ENCODE measurements at places on chromosomes 2 and 18.
A peak's percentile ranks its signal among the peaks of the same experiment; 100 is the strongest.

DNA sequence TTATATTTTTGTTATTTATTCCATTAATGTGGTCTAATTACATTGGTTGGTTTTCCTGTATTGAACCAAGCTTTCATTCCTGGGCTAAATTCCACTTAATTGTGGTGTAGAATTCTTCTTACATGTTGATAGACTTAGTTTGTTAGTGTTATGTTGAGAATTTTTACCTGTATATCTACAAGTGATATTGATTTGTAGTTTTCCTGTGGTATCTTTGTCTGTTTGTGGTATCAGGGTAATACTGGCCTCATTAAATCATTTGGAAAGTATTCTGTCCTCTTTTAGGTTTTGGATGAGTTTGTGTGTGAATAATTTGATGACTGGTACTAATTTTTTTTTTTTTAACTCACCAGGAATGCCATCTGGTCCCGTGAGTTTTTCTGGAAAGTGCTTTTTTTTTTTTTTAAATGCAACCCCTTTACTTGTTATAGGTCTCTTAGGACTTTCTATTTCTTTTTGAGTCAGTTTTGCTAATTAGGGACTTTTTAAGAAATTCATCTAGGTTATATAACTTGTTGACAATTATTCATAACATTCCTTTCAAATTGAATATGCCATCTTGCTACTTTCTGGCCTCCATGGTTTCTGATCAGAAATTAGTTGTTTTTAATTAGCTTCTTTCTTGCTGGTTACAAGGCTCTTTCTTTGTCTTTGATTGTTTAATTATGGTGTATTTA lies 232.8 kb downstream of the CCDC85A start:
- DNase-seq = no peak

- no peak for DNase-seq
Observed at GRCh38 chr2:29650631-29651097, 270.7 kb downstream of the ALK start.

- DNase-seq = no peak
Observed at GRCh38 chr2:163682695-163683094, 53.1 kb downstream of the FIGN start.

DNA sequence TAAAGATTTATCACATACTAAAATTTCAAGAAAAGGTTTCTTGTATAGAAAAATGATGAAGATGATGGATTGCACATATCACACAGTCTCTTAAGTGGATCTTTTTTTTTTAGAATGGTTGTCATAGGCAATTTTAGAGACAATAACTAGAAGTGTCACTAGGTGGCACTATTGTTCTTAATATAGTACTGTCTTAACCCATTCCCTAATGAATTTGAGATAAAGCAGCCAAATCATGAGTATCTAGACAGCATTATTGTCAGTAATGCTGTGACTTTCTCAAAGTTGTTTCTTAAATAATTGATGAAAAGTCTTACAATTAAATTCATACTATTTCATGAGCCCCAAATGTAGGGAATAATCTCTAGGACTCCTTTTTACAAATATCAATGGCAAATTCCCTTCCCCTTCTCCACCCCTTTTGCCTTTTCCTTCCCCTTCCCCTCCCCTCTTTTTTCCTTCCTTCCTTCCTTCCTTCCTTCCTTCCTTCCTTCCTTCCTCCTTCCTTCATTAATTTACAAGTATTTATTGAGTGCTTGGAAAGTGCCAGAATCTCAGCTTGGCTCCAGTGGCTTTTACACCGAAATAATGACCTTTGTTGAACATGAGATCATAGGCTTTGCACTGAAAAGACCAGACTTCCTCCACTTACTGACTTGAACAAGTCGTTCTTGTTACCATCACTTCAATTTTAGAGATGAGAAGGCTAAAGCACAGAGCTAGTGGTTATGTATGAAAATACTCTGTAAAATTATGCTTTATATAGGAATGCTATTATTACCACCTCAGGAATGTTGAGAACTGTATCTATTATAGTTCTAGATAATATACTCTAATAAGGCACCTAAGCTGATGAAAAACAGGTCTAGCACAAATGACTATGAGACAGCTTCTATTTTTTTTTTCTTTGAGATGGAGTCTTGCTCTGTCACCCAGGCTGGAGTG lies 19.8 kb downstream of the MYL12B start:
- DNase-seq = peak; percentile 47

GRCh38 chr18:55166260-55166598 lies 207.0 kb upstream of the CCDC68 start:
- no peak for DNase-seq

DNA sequence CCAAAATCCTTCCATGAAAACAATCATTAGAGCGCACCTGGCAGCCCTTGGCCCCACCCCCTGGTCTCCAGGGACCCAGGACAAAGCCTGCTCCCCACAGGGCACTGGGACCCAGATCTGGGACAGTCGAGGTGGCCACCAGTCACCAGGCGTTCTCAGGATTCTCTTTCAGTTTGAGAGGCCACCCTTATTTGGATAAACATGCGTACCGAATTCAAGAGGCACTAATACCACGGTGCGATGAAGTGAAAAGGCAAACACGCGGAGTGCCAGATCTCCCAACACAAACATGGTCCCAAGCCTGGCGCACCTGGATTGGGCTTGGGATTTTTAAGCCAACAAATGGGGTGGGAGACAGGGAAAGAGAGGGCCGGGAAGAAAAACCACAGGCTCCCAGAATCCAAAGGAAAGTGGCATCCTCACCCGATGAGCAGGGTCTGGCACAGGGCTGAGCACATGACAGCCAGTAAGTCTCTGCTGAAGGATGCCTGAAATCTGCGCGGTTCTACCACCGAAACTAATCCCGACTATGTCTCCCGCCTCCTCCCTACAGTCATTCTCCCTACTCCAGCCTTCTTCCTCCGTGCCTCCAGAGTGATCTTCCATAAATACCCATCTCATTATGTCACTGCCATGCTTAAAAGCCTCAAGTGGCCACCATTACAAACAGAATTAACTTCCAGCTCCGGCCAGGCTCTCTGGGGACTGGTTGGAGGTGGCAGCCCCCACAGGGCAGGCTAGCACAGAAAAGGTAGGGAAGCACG lies 60.9 kb upstream of the KLHL29 start:
- DNase-seq = no peak

DNA sequence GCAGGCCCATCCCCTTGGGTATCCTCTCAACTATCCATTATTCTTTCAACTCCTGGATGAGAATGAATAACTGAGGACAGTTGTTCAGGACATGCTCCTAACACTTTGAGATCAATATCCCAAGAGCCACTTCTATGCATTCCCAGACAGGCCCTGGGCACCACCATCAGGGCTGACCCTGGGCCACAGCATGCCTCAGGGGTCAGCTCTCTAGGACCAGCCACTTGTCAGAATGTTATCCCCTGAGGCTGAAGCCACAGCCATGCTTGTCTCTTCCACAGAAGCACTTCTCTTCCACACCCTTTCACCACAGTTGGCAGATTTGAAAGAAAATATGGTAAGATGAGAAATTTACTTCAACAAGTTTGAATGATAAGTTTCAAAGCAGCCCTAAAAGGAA lies 28.7 kb downstream of the SLC14A1 start:
- DNase-seq = no peak

DNA sequence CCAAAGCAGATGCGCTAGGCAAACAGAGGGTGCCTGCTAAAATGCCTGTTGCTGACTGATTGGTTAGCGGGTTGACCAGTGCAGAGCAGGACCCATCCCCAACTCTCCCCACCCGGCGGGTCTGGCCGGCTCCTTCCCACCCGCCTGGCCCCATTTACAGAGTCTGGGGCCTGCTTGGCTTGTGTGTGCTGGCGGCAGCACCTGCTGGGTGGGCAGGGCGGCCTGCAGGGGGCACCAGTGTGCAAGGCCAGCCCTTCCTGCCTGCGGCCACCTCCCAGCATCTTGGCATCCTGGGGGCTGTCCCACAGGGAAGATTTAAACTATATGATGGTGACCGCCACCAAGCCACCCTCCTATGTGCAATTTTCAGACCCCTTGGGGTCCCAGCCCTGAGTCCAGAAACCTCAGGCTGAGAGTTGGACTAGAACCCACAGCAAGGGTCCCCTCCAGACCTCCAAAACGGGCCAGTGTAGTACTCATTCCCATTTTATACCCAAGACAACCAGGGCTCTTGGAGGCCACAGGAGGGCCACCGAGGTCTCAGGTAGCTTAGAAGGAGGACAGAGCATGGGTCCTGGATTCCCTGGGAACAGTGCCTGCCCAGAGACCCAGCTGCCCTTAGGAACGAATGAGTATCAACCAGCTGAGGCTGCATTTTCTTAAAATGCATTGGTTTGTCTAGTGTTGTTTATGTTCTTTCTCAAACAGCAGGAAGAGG lies 173.6 kb downstream of the SMAD7 start:
- DNase-seq = no peak

DNA sequence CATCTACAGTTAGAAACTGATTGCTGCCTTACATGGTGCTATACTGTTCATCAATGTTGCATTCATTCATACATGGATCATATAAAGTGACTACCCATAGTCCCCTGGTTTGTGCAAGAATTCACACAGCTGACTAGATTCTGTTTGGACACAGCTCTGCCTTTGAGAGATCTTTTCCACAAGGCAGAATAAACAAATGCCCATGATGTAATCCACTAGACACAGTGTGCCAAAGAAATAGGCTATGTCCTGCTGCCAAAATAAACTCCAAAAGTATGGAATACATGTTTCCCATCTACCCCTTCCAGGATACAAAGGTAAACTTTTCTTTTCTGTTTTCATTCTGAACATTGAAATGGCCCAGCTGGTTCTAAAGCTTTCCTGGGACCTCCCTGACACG lies 269.4 kb upstream of the CHAC2 start:
- peak; percentile 69 for DNase-seq

DNA sequence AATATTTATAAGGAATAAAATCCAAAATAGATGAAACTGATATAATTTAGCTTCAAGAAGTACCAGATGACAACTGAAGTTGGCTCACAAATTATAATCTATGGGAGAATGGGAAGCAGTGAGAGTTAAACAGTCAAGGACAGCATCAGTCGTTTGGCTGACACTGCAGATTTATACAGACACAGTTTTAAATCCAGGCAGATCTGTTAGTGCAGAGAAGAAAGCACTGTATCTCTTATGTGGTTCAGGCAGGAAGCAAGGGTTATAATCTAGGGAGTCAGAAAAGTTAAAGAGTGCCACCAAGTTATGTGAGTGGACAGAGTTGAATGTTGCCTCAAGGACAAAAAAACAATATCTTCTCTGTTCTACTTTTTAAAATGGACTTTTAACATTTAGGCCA lies 880.2 kb downstream of the TSN start:
- DNase-seq = no peak

Data from amniotic stem cell (primary cell).